Transverse colon (tissue), 4 donors: ENCODE measurements at places on chromosomes 11 and 22. TPM values are rescaled to one million over a fixed set of nuclear protein-coding genes. Genes with fewer than 3 reads are reported as not detected.

The NLRP14 gene
- 0.48 TPM for total RNA-seq

The LINC01488 gene
- not detected for total RNA-seq

The MCHR1 gene
- total RNA-seq = not detected

The SLC16A8 gene
- total RNA-seq = not detected

The LRRC74B gene
- total RNA-seq = not detected

The DERL3 gene
- total RNA-seq = 20.0 TPM

The KDM4D gene
- total RNA-seq = 0.32 TPM

The PRDX5 gene
- 339 TPM for total RNA-seq

The RBM4 gene
- total RNA-seq = 66.5 TPM

The OR52I2 gene
- not detected for total RNA-seq

The RFPL2 gene
- total RNA-seq = not detected

The CARD18 gene
- not detected for total RNA-seq

The EIF3F gene
- total RNA-seq = 196 TPM

The LYVE1 gene
- total RNA-seq = 22.8 TPM

The IFITM1 gene
- total RNA-seq = 109 TPM

The TECTA gene
- total RNA-seq = 1.1 TPM

The PHOX2A gene
- 0.41 TPM for total RNA-seq

The PNPLA5 gene
- not detected for total RNA-seq

The TMEM191B gene
- total RNA-seq = 4.2 TPM

The MIAT gene
- 1.00 TPM for total RNA-seq

The SEPTIN5 gene
- total RNA-seq = 709 TPM

The TRIM6 gene
- total RNA-seq = 1.4 TPM

The NPTXR gene
- total RNA-seq = 1.1 TPM

The ZNF70 gene
- 6.4 TPM for total RNA-seq
